ENCODE measurements at places on chromosomes 5 and 9. TPM values are rescaled to one million over a fixed set of nuclear protein-coding genes. Genes with fewer than 3 reads are reported as not detected.

DNA sequence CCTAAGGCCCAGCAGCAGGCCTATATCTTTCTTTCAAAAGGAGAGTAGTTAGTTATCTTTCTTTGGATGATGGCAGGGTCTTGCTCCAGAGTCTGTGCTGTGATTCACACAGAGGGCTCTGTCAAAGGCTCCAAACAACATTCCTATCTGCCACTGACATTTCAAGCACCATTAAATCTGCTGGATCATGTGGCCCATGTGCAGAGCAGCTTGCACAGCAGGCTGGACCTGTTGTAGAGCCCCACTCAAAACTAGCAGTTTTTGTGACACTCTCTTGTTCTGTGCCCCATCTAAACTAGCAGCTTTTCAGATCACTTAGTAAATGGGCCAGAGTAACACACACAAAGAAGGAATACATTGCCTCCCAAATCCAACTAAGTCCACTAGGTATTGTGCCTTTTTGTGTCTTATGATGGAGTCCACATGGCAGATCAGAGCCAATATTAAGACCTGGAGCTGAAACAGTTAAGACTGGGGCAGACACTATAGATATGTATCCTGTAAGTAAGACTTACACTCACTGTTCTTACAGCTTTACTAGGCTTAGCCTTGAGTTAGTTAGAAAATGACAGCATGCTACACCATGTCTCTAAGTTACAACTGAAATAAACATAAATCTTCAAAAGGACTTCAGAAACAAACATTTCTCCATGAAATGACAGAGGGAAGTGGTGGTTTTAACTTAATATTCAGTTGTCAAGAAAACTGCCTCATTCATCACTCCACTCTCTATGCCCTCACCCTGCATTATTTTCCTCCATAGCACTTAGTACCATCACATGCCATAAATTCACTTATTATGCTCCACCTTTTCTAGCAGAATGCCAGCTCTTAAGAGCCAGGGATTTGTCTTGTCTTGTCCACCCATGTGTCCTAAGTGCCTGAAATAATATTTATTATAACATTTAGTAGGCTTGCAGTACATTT, 400.9 kb downstream of the RAB3C start:
- H3K27me3 ChIP-seq, result no peaks in the 10 kb centered on the region
- peaks cover 11% of the 10 kb centered on the region for H3K4me1 ChIP-seq
- no peak overlapping the region for H3K4me3 ChIP-seq
- H3K27ac ChIP-seq, result peak overlapping the region; percentile 34

- no peak overlapping the region for H3K4me3 ChIP-seq
- DNase-seq, result no peak
- no peak overlapping the region for H3K27ac ChIP-seq
These were observed 71.3 kb upstream of the OLFM1 start for GRCh38 chr9:135016037-135016640.

GRCh38 chr9:131011274-131012022, 2.5 kb downstream of the LAMC3 start:
- no peak for DNase-seq
- no peaks in the 10 kb centered on the region for H3K36me3 ChIP-seq
- no peak overlapping the region for H3K4me3 ChIP-seq
- H3K27ac ChIP-seq, result no peak overlapping the region
- no peaks in the 10 kb centered on the region for H3K4me1 ChIP-seq
- peaks cover 23% of the 10 kb centered on the region for H3K27me3 ChIP-seq

DNA sequence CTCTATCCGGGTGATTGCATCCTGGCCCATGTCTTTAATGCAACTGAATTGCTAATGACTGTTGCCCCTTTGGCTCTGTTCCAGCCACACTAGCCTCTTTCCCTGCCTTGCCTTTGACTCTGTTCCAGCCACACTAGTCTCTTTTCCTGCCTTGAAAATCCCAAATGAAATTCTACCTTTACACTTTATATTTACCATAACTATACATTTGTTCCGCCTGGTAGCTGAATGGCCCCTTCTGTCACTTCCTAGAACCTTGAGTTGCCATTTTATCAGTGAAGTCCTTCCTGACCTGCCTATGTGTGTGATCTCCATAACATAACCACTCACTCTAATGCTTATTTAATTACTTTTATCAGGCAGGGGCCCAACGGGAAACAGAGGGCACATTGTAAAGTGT, 1120.4 kb upstream of the WWC1 start:
- no peaks in the 10 kb centered on the region for H3K27me3 ChIP-seq
- DNase-seq, result no peak
- H3K36me3 ChIP-seq, result no peaks in the 10 kb centered on the region
- H3K4me3 ChIP-seq, result no peak overlapping the region

GRCh38 chr9:37102486-37102885, 17.9 kb upstream of the ZCCHC7 start:
- peaks cover 2% of the 10 kb centered on the region for H3K27me3 ChIP-seq
- peaks cover 1% of the 10 kb centered on the region for H3K36me3 ChIP-seq
- H3K27ac ChIP-seq, result no peak overlapping the region
- no peak overlapping the region for H3K4me3 ChIP-seq
- H3K4me1 ChIP-seq, result peaks cover 10% of the 10 kb centered on the region
- DNase-seq, result no peak

GRCh38 chr9:91197232-91198181, 164.2 kb downstream of the AUH start:
- H3K36me3 ChIP-seq, result peaks cover 38% of the 10 kb centered on the region
- no peak overlapping the region for H3K27ac ChIP-seq
- no peaks in the 10 kb centered on the region for H3K27me3 ChIP-seq
- peaks cover 66% of the 10 kb centered on the region for H3K4me1 ChIP-seq
- peak; percentile 48 for DNase-seq

GRCh38 chr5:109989994-109990722, 300.4 kb downstream of the MAN2A1 start:
- no peak overlapping the region for H3K27ac ChIP-seq
- no peaks in the 10 kb centered on the region for H3K4me1 ChIP-seq
- no peaks in the 10 kb centered on the region for H3K36me3 ChIP-seq
- DNase-seq, result no peak

The CREBRF gene
- total RNA-seq, result 6.7 TPM

The SH2D3C gene
- total RNA-seq, result 22.2 TPM

The TRIO gene
- total RNA-seq, result 14.0 TPM

The EQTN gene
- not detected for total RNA-seq

The CDKN2A gene
- 3.7 TPM for total RNA-seq

The SCGB3A2 gene
- not detected for total RNA-seq
